ENCODE measurements at places on chromosomes 13 and 19.

- no peak for DNase-seq
These were observed 16.3 kb upstream of the ASF1B start for GRCh38 chr19:14152713-14153112.

DNA sequence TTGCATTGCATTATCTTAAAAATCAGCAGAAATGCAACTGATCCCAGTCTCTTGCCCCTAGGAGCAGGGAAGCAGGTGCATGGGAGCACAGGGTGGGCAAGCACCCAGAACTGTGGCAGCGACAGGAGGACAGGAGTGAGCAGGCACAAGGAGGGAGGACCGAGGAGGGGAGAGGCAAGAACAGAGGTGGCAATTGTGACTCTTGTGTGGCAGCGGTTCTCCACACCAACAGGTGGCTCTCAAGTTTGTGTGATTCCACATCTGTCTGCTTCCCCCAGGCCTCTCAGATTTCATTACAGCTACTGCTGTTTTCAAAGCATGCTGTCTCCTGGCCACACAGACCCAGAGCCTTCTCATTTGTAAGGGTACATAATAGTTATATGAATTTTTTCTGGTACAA is 108.5 kb downstream of the STK24 start:
- no peak for DNase-seq

GRCh38 chr19:4851551-4852290 is 15.7 kb downstream of the PLIN3 start:
- no peak for DNase-seq

DNA sequence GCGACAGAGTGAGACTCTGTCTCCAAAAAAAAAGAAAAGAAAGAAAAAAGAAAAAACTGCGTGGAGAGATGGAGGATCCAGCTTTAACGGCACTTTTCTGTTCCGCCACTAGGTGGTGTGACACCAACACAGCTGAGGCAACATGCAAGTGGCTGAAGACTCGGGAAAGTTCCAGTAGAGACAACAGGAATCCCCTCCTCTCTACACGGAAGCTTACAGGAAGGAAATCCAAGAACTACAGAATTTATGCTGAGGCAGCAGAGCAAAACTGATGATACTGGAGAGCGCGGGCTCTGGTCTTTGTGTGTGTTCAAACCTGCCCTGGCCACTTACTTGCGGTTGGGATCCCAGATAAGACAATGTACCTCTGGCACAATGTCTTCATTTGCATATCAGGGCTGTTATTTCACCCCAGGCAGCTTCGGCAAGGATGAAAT is 9.9 kb downstream of the RANBP3 start:
- DNase-seq, result peak; percentile 65

- DNase-seq, result no peak
These were observed 919.9 kb upstream of the MIR17HG start for GRCh38 chr13:90427322-90428272.

Data from H4 (cell line).